Activated CD4-positive, alpha-beta T cell treated with anti-CD3 and anti-CD28 coated beads, Interleukin-2, amount 50 U/mL, for 48 hours (primary cell): ENCODE measurements at places on chromosomes 5 and 9.

DNA sequence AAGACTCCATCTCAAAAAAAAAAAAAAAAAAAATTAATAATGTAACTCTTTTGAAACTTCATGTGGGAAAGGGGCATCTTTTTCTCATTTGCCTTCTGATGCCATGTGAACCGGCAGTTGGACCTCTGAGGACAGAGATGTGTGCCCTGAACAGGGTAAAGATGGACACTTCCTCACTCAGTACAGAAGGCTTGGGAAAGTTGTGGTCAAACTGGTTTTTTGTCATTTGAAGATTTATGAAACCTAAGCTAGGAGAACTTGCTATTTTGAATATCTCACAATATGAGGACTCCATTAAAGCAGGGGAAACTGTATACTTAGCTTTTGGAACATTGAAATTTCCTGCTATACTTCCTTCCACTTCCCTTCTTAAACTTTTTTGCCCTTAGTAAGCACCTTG lies 147.5 kb upstream of the ALDH1B1 start:
- no peak for DNase-seq

DNA sequence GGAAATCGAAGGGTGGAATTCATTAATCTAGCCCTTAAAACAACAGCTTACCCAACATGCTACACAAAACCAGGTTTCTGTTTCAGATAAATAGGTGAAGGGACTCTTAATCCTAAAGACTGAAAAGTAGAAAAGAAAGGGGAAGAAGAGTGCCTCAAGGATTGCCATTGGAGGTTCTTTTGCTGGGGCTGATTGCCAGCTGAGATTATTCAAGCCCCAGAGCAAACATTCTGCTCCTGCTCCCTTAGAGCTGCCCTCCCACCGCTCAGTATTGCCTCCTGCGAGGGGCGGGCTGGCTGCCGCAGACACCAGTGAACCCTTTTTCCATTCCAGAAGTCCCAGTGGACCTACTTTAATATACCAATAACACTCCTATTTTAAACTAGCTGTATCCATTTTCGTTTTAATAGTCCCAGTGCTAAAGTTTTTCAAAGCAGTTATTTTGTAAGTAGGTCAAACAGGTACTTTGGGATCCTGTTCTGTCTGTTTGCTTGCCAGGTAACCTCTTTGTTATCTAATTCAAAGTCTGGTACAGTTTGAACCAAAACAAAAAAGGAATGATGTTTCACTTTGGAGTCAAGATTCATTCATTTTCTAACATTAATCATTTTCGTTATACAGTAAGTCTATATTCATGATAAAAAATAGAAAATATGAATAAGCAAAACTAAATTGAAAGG lies 38.6 kb downstream of the HMGCS1 start:
- no peak for DNase-seq

GRCh38 chr5:149379177-149379761 lies at the start of gene IL17B:
Gene IL17B (minus strand): TSS chr5:149379292. CDS start chr5:149379225, 67 bp downstream.
- no peak for DNase-seq

DNA sequence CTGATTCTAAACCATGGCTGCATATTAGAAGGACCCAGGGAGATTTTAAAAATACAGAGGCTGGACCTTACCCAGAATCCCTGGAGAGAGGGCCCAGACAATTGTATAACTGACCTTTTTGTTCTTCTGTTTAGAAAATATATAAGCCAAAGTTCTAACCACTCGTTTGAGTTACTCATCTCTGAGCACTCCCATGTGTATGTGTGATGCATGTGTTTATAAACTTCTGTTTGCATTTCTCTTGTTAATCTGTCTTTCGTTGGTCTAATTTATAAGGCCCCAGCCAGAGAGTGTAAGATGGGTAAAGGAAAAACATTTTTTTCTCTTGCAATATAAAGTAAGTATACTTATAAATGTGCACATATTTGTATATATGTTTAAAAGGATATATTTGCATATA lies 443.9 kb downstream of the ZNF608 start:
- no peak for DNase-seq

DNA sequence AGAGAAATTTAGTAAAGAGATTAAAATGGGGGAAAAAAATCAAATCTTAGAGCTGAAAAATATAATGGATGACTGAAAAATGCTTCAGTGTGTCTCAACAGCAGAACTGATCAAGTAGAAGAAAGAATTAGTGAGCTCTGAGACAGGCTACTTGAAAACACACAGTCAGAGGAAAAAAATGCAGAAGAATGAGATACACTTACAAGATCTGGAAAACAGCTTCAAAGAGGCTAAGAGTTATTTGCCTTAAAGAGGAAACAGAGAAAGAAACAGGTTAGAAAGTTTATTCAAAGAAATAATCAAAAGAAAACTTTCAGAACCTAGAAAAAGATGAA lies 70.5 kb upstream of the OR2K2 start:
- DNase-seq: no peak
